ENCODE measurements at places on chromosomes 5 and 9. TPM values are rescaled to one million over a fixed set of nuclear protein-coding genes. Genes with fewer than 3 reads are reported as not detected.

CDH12 gene
- polyA plus RNA-seq: 0.70 TPM

CMYA5 gene
- polyA plus RNA-seq: 0.42 TPM

DNA sequence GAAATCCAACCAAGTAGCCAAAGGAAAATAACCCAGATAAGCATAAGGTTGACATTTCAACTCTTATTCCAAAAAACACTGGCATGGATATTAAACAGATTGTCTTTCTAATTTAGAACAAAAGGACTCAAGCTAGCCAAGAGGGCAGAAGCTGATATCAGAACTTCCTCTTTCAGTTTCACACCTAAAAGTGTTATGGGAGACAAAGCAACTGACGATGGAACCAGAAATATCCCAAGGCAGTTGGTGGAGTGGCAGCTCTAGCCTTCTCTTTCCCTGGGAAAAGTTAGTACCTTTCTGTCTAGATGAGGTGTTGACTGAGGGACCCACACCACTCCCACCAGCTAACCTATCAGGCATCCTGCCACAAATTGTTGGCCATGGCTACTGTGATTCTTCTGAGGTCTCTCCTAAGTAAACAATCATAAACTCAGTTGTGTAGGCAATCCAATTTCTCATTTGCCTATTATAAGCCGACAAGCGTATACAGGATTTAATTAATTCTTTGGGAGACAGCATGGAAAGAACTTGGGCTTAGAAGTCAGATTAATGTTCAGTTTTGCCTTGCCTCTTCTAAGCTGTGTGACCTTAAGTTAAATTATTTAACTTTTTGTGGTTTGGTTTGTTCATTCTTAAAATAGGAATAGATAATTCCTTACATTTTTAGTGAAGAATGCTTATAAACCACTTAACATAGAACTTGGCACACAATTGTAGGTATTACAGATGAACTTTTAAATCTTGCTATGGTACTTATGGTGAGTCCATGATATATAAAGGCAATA, 110.9 kb upstream of the ADAMTSL1 start:
- DNase-seq: no peak

GRCh38 chr5:144237851-144238250, 67.2 kb downstream of the KCTD16 start:
- DNase-seq: no peak

DNA sequence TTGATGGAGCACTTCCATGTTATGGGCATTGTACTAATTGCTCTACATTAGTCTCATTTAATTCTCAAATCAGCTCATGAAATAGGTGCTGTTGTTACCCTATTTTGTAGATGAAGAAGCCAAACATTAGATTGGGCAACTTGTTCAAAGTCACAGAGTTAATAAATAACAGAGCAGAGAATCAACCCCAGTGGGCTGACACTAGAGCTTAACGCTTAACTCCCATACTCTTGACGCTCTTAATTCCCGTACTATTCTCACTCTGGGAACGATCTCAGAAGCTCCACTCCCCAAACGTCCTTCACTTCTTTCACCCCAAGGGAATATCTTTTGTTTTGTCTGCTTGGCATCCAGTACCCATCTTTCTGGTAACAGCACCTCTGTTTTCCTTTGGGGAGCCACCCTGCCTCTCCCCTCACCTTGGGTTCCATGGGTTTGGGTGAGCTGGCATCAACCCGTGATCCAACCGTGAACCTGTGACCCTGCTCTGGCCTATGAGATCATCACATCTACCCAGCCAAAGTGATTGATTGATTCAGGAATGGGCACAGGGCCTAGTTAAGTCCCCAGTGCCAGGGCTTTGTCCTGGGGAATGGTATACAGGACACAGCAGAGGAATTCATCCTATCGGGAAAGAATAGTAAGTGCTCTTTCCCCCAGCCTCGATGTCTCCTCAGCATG, 169.2 kb downstream of the NR3C1 start:
- DNase-seq: no peak

- DNase-seq: no peak
Measured at GRCh38 chr5:149474198-149474597, 77.0 kb downstream of the CSNK1A1 start.

DNA sequence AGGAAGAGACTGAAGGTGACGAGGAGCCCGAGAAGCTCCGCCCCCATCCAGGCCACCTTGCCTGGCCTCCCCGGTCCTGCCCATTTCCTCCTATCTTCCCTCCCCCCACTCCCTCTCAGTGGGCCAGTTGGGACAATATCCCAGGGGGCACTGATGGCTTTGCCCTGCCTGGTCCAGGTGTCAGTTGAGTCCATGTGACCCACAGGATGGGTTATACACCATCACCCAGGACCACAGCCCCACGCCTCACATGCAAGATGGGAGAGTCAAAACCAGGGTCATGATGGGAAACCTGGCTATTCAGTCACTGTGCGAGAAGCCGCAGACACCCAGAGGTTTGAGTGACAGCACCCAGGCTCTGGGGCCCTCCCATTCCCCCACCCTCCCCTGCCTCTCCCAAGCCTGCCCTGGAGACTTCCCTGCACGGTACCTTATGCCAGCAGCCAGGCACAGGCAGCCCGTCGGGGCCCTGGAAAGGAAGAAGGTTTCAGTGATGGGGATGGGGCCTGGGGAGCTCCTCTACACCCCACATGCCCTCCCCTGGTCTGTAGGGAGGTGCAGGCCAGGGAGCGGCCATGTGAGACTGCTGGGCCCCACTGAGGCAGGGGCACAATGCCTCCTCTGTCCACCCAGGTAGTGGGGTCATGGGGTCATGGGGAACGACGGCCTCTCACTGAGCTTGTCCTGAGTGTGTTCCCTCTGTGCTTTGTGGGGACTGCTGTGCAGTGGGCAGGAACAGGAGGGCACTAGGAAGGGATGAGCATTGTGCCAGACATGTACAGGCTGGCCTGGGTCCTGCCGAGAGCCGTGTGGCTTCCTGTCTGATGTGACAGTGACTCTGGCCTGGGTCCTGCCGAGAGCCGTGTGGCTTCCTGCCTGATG, 6.3 kb upstream of the PHYKPL start:
- no peak for DNase-seq

DNA sequence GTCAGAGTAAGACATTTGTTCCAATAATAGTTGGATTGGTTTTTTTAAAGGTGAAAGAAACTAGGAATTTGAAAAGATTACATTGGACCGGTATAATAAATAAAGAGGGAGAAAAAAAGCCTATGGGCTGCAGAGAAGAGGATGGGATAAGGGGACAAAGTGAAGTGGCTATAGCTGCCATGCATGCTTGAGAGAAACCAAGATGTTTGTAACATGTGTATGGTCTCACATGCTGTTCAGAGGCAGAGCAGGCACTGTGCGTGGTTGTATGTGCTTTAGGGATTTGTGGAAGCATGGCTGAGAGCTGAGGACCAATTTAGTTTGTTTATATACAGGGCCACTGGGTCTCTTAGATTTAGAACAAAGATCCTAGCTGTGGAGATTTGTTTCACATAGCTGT, 32.7 kb downstream of the LNPEP start:
- DNase-seq: peak; percentile 3

Measured in brain (organoid and tissue), 16 donors.